Mesothelial cell of epicardium (in vitro differentiated cells): ENCODE measurements at places on chromosomes 5 and 9. TPM values are rescaled to one million over a fixed set of nuclear protein-coding genes. Genes with fewer than 3 reads are reported as not detected.

AHRR gene
- total RNA-seq, result 10.7 to 12.7 TPM (median 10.9 TPM) in 3 replicates

GALNT10 gene
- 13.5 to 14.5 TPM (median 13.9 TPM) in 3 replicates for total RNA-seq

TAF11L5 gene
- total RNA-seq, result not detected in 3 replicates

CBY3 gene
- total RNA-seq, result 0.47 TPM in 1 of 3 replicates, not detected in the others

COL15A1 gene
- 42.4 to 51.0 TPM (median 50.1 TPM) in 3 replicates for total RNA-seq

HMMR gene
- total RNA-seq, result 8.7 to 9.8 TPM (median 9.4 TPM) in 3 replicates

PRELID2 gene
- 18.3 to 23.0 TPM (median 19.9 TPM) in 3 replicates for total RNA-seq

PIP5K1B gene
- 0.87 to 1.4 TPM (median 1.3 TPM) in 3 replicates for total RNA-seq
